ENCODE measurements at places on chromosomes 4 and X.

- DNase-seq, result no peak
Measured at GRCh38 chr4:56551516-56551915, 45.9 kb downstream of the ARL9 start.

- DNase-seq, result no peak
Measured at GRCh38 chr4:56099378-56099786, 150.6 kb downstream of the CEP135 start.

DNA sequence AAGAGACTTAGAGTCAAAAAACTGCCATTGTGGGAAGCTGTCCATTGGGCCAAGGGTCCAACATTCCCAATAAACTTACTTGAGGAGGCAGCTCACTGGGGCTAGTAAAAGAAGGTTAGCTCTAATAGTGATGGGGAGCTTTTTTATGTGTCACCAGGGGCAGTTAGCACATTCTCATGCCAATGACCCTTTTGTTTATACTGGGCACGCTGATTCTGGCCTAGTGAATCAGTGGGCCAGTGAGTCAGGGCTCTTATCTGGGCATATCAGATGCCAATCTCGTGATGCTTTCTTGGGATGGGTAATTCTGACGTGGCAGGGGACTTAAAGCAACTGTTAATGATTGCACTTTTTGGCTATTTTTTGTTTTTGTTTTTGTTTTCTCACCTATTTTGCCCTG lies 27.8 kb downstream of the TCEAL1 start:
- DNase-seq, result no peak

GRCh38 chr4:10730019-10730418 lies 45.5 kb upstream of the CLNK start:
- no peak for DNase-seq

DNA sequence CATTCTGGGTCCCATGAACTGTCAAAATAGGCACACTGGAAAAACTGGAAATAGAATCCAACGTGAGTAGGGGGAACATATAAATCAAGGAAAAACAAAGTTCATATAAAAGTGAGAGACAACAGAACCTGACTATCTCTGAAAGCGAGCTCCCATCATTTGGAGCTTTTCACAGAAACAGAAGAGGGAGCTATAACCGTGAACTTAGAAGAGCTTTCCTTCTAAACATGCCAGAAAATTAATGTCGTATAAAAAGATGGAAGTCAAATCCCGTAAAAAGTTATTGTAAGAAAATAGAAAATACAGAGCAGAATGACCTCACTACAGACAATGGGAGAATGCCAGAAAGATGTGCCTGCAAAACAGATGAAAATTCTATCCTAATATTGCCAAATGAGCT lies 23.9 kb upstream of the HSD17B10 start:
- DNase-seq, result no peak

- DNase-seq, result no peak
Measured at GRCh38 chr4:67531379-67531962, 13.8 kb downstream of the CENPC start.

- DNase-seq, result no peak
Measured at GRCh38 chr4:42328978-42329377, 68.3 kb upstream of the SHISA3 start.

DNA sequence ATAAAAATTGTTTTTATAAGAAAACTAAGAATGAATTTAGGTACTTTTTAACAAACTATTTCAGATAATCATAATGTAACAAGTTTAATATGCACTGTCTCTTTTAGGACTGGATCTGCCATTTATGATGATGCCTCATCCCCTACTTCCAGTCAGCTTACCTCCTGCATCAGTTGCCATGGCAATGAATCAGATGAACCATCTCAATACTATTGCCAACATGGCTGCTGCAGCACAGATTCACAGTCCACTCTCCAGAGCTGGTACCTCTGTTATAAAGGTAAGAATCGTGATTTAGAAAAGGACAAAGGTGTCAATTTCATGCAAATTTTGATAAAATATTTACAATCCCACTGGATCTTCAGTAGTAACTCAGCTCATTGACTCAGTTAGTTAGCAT lies 566.2 kb downstream of the DACH2 start:
- no peak for DNase-seq

DNA sequence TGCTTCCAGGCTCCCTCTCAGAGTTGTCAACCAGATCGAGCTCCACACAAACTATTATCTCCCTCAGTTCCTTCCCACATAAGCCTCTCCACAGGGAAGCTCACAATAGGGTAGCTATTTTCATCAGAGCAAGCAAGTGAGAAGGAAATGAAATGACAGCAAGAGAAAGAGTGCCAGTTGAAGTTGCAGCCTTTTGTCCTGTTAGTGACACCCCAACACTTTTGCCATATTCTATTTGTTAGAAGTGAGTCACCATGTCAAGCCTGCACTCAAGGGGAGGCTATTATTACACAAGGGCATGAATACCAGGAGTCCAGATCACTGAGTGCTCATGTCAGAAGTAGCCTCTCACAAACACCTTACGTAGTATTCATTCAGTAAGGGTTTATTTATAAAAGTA lies 266.3 kb upstream of the NOCT start:
- DNase-seq, result no peak

DNA sequence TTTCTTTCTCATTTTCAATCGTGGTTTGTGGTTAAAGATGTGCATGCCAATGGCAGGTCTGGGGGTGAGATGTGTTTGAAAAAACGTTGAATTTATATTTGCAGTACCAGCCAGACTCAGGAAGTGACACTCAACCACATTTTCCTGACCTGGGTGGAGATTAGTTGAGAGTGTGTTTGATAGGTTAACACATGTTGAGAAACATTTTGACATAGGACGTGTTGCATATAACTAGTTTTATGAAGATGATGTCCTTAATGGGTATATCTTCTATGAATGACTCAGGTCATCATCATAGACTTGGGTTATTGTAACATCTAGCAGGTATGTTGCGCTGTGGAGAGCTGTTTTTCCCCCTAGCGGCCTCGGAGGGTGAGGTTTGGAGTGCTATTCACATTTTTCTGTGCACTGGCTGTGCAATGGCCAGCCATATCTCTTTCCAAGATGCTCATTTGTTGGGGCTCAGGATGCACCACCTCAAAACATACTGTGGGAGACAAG lies 21.7 kb upstream of the CD38 start:
- no peak for DNase-seq

GRCh38 chr4:140014284-140014683 lies 139.7 kb downstream of the MAML3 start:
- DNase-seq, result no peak

GRCh38 chr4:3756343-3757059 lies 9.7 kb upstream of the ADRA2C start:
- DNase-seq, result no peak

- no peak for DNase-seq
Measured at GRCh38 chr4:763191-763810, 57.7 kb downstream of the PCGF3 start.

GRCh38 chrX:82589410-82589809 lies 918.7 kb upstream of the POU3F4 start:
- DNase-seq, result no peak

- DNase-seq, result no peak
Measured at GRCh38 chr4:150236626-150237025, 158.4 kb downstream of the DCLK2 start.

DNA sequence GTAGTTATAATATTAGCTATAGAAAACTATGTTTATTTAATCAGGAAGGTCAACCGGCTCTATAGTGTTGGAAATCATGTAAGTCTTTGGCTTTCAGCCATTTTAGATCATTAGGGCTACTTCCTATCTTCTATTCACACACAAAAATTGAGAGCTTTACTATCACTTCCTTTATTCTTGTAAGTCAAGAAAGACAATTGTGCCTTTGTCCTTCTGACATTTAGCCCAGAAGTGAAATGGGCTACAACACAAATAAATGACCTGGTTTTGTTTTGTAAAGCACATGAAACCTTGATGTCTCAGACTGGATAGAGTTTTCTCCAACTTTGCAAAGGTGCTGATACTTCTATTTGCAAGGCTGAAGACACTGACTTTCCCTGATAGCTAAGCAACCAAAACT lies 122.4 kb upstream of the ACSL4 start:
- no peak for DNase-seq

GRCh38 chr4:82780170-82780751 lies 18.3 kb downstream of the SCD5 start:
- DNase-seq, result no peak

- no peak for DNase-seq
Measured at GRCh38 chr4:477686-478085, 21.3 kb downstream of the ZNF721 start.

DNA sequence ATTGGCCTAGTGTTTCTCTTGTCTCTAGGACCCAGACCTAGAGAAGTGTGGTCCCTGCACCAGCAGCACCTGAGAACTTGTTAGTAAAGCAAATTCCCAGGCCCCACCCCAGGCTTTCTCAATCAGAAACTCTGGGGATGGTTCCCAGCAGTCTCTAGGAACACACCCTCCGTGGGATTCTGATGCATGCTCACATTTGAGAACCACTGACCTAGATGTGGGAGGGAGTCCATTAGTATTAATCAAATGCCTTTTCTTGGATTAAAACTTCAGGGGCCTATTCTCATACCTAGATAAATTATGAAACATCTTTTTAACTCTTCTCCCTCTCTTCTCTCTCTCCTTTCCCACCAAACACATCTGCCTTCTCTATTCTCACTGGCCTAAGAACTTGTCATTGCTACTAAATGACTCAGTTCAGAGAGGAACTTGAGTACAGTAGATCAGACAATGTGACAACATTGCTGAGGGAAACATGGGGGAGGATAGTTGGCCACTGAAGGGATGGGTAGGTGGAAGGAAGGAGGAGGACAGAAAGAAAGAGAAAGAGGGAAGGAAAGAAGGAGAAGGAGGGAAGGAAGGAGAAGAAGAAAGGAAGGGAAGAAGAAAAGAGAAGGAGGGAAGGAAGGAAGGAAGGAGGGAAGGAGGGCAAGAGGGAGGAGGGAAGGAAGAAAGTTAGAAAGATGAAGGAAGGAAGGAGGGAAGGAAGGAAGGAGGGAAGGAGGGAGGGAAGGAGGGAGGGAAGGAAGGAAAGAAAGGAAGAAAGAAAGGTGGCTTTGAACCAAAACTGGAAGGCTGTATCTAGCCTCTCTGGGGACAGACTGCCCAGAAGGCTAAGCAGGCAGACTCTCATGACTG lies 132.7 kb upstream of the MAP3K15 start:
- no peak for DNase-seq

DNA sequence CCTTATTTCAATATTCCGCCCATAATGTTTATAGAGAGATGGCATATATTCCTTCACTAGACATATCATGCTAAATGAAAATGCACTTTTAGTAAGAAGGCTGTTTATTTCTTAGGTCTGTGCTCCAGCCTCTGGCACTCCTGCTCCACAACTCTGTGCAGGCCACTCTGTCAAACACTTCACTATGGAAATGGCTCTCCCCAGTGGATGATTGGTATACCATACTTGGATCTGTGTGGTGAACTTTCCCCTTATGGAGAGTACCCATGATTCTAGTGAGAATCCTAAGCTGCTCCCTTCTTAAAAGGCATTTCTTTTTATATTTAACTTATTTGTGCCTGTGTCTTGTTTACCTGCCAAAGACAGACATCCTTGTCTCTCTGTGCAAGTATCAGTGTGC lies 480.1 kb upstream of the GALNT7 start:
- no peak for DNase-seq

DNA sequence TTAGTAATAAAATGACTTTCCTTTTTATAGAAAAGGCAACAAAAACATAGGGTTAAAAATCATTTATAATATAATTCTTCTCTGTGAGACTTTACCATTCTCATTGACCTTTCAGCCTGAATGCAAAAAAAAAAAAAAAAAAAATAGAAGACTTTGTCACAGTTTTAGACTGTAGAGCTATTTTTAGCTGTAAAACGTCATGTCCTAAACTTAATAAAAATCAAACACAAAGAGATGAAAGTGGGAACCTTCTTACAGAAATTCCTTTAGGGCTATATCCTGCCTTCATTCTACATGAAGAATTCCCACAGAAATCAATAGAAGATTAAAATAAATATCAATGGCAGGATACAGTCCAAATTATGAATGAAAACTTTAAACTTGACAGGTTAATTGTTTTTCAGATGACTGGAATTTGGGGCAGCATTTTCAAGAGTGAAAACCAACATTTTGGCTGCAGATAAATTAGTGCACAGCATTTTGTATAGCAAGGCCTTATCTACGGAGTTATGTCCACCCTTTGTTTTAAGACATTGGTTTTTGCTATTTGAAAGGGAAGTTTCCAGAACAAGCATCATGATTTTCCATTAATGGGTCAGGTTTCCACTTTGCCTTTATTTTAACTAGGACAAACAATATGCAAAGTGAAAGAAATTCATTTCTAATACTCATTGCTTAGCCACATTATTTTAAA lies 219.5 kb downstream of the SPCS3 start:
- no peak for DNase-seq

GRCh38 chrX:119343856-119344255 lies 55.3 kb upstream of the SLC25A43 start:
- DNase-seq, result no peak

DNA sequence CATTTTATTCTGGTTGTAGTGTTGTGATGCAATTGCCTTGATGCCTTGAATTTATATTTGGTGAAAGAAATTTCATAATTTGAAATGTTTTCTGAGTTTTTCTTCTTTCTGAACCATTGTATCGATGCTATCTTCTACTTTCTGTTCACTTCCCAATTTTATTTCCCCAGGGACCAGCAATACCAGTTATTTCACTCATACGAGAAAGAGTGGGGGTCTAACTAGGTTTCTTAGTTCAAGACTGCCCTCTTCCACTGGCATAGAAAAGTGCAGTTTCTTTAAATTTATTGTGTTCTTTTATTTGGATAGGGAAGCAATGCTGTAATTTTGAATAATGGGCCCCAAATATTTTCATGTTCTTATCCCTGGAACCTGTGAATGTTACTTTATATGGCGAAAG lies 544.0 kb upstream of the ADGRL3 start:
- DNase-seq, result no peak

- no peak for DNase-seq
Measured at GRCh38 chr4:187258651-187259401, 535.2 kb upstream of the FAT1 start.

- DNase-seq, result no peak
Measured at GRCh38 chr4:171813526-171814250, 484 bp downstream of the GALNTL6 start.

DNA sequence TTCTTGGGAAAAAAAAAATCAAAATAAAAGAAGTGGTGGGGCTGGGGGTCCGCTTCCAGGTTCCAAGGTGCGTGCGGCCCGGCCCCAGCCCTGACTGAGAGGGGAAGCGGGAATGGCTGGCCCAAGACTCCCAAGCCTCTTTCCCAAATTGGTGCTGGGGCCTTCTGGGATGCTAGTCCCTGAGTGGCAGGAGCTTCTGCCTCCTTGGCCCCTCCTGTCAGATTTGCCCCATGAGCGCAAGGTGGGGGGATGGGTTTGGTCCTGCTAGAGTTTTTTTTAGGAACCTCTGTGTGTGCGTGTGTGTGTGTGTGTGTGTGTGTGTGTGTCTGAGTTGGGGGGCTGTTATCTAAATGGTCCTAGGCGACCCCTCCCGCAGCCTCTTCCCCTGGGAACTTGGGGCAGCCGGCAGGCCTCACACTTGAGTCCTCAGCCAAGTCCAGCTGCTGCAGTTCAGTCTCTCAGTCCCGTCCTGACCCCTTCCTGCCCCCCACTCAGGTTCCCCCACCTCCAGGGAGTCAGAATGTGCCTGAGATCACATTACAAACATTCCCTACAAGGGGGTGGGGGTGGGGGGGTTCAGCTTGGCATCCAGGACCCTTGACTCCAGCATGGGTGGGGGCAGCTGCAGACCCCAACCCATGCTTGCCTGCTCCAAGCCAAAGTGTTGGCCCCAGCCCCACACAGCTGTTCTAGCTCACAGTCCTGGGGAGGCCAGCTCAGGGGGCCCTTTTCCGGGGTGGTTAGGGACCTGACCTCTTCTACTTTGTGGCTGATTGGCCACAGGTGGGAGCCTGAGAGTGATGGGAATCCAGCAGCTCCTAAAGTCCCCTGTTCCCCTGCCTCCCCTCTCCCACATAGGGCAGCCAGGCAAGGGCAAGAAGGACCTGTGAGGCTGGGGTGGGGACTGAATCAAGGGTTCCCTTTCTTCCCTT lies 4.0 kb downstream of the EFNB1 start:
- DNase-seq, result no peak

All from omental fat pad (tissue), 4 donors.